SW480 (cell line): ENCODE measurements at places on chromosomes 7 and 10.

GRCh38 chr7:102421706-102422240 lies 11.6 kb upstream of the ORAI2 start:
- DNase-seq: no peak

- no peak for DNase-seq
Measured at GRCh38 chr7:121576148-121576917, 180.2 kb upstream of the FAM3C start.

DNA sequence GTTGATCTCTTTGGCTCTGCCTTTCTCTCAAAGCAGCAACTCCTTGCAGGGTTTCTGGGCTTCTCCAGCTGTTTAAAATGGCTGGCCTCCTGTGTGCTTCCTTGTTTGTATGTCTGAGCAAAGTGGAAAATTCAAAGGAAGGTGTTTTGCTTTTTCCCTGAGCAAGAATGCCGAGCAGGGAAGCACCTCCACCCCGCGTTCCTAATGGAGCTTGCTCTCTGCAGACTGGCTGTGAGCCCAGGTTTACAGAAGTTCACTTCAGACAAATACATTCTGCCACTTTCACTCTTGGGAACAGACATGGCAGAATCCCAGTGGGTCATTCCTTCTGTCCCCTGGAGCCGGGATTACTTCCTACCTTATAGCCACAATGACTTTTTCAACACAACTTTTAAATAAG lies 181.8 kb upstream of the AGK start:
- no peak for DNase-seq

GRCh38 chr7:36151921-36152755 lies 916 bp upstream of the EEPD1 start:
- no peak for DNase-seq

GRCh38 chr7:23715099-23715498 lies 5.1 kb downstream of the STK31 start:
- DNase-seq: no peak

- DNase-seq: no peak
Measured at GRCh38 chr10:35451151-35452016, 115.1 kb downstream of the CCNY start.

DNA sequence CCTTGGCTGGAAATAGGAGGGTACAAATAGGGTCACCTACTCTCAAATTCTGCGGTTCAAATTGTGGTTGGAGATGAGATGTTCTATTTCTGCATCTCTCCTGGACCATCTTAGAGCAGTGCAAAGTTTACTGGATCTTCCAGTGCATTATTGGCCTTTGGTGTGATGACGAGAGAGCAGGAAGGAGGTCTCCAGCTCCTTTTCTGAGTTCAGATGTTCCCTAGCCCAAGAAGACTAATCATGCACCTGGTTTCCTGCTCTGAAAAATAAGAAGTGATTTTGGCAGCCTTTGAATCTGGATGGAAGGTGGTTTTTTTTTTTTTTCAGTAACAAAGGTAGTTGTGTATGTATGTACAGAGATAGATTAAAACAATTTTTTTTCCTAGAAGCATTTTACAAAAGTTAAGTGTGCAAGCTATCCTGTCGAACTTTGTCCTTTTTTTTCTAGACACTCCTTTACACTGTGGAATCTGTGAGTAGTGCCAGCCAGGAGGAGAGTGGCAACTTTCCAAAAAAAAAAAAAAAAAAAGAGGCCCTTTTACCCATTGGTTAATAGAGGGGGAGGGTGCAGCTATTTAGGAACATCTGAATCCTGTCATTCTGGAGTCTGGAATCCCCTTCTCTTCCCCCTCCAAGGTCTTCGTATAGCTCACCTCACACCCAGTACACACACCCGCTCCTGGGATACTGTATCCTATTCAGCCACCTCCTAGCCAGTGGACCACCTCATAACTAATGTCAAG lies 26.3 kb downstream of the PAPSS2 start:
- DNase-seq: no peak

GRCh38 chr10:14583252-14583651 lies 191.4 kb downstream of the FAM107B start:
- no peak for DNase-seq
